ENCODE measurements at places on chromosomes 4 and X.

GRCh38 chr4:124337874-124338273, 374.7 kb downstream of the ANKRD50 start:
- no peak for DNase-seq

DNA sequence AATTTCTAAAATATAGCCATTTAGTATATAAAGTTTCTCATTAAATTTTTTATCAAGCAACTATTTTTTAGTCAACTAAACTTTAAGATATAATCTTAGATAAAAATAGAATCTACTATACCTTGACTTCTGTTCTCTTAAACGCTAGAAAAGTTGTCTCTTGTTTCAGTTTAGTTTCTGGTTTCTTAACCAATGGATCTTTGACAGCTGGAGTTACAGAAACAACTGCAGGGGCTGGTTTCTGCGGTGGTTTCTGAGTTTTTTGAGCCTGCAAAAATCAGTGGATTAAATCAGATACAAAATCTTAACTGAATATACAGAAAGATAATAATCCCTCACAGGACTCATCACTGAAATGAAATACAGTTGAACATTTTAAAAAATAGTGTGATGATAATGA, 21.9 kb downstream of the INTS12 start:
- DNase-seq = no peak

DNA sequence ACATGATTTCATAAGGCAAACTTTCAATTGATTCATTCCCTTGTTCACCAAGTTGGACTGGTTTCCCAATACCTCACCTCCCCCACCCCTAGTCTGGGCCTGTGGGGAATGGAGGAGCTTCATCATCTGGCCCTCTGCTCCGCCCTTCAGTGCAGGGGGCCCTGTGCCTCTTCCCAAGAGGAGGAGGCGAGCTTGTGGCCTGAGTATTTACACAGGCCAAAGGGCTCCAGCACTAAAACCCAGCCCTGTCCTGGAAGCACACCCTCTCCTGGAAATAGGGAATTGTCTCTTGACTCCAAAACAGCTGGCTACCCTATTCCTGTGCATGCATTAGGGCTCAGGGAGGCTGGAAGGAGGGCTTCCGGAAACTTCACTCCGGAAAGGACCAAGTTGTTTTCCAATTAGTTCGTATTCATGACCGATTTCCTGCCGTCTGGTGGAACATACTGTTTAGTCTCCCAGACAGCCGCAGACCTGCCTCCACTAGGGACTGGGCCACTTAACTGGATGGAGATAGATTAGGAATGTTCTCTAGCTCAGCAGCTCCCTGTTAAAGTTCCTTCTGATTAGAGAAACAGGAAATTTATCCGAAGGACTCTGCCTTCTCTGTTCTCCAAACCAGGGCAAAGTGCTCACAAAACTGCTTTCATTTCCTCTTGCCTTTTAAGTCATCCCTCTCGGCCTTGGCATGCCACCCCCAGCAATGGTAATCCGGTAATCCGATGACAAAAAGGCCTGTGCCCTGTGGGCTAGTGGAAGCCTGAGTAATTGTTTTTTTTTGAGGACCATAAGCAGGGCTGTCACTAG, 5.8 kb downstream of the SRPX2 start:
- DNase-seq = peak; percentile 21

GRCh38 chr4:84389406-84389805, 109.7 kb downstream of the NKX6-1 start:
- DNase-seq = no peak

DNA sequence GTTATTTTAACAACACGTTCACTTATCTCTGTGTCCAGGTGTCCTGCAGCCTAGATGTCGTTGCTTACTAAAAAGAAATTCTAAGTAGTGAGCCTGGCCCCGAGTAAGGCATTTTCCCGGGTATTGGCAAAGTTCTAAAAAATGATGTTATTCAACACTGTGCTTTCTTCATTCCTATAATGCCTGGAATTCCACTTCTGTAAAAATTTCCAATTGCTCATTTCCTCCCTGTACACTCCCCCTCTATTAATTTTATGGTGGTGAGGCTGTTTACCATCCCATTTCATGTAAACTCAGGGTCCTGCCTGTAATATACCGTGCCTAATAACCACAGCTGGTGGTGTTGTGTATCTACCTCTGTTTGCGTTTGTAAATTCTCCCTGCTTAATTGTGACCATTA, 14.2 kb downstream of the BST1 start:
- DNase-seq = no peak

DNA sequence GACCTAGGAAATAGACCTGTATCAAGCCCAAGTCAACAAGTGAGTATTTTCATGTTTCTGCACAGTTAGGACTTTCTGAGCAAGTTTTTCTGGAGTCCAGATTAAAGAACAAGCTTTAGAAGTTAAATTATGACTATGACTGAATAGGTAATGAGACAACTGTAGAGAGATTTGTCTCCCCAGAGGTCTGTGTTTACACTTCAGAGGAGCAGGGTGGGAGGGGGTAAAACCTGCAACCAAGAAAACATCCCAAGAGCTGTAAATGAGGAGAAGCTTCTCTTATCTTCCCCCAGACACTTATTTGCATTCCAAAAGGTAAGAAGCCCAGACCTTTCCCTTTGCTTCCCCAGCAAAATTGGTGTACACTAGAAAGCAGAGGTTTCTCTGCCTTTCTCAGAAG, 22.1 kb upstream of the CEP135 start:
- DNase-seq = no peak

DNA sequence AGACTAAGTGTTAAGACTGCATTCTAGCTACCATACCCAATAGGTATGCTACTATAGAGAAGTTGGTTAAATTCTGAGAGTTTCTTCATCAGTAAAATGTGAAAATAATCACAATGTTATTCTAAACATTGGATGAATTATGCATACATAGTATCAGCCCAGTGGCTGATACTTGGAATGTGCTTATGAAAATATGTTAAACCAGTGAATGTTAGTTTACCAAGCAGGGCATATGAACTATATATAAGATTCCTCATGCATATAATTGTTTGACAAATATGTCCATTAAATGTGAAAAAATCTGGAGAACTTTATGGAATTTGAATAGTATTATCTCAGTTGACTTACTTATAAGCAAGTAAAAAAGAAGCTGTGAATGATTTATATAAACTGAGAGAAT, 296.1 kb downstream of the IL15 start:
- DNase-seq = no peak

- DNase-seq = no peak
Observed at GRCh38 chr4:187236209-187236890, 512.7 kb upstream of the FAT1 start.

DNA sequence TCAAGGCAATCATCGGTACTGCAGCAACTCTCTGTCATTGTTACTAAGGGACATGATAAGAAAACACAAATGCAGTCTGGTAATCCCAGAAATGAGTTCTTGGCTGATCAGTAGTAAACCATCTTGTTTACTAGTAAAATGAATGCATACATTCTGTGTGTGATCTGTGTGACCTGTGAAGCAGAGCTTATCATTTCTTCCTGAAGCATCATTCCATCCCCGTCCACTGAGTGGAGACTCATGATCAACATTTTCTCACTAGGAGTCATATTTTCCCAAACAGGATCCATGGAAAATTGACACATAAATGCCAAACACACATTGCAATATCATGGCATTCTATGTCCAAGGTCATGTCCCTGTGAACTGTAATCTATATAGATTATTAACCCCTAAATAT, 226.1 kb downstream of the ANKRD50 start:
- DNase-seq = no peak

DNA sequence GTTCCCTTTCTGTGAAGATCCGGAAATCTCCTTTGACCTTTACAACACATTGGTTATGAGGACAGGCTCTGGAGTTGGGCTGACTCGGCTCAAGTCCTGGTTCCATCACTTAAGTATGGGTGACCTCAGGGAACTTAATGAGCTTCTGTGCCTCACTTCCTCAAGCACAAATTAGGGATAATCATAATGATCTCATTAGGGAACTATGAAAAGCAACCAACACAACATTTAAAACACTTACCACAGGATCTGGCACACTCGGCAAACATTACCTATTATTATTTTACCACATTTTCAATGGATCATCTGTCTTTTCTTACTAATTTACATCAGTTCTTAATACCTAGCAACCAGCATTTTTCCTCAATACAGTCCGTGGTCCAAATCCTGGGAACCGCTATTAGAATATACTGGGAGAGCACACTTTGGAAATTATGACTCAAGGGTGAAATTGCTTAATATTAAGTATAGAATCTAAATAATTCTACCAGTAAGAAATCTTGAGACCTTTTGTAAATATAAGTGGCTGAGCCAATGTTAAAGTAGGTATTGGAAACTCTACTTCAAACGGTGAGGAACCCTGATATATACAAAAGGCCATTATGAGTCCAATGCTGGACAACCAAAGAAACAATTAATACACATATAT, 19.6 kb downstream of the ADGRA3 start:
- no peak for DNase-seq

- DNase-seq = peak; percentile 30
Observed at GRCh38 chr4:123869286-123870215, 473.0 kb downstream of the SPRY1 start.

DNA sequence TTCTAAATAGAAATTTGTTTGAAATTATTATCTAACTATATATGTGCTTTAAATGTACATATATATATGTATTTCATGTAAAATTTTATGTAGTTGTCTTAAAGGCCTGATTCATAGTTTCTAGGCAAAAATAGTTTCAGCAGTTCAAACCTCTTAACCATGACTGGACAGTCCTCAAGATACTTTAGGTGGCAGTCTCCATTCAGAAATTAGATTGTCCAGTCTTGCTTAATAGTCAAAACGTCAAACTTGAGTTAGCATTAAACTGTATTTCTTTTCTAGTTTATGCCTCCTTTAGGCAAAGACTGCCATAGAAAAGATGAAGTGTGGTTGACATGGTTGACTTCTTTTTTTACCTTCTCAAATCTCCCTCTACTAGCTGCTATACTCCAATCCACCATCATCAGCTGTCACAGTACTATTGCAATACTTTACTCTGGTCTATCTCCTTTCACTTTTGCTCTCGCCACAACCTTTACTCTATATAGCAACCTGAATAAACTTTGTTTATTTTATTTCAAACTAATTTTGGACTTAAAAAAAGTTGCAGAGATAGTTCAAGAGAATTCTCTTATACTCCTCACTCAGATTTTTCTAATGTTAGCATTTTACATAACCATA, 395.6 kb upstream of the DIPK2B start:
- no peak for DNase-seq

DNA sequence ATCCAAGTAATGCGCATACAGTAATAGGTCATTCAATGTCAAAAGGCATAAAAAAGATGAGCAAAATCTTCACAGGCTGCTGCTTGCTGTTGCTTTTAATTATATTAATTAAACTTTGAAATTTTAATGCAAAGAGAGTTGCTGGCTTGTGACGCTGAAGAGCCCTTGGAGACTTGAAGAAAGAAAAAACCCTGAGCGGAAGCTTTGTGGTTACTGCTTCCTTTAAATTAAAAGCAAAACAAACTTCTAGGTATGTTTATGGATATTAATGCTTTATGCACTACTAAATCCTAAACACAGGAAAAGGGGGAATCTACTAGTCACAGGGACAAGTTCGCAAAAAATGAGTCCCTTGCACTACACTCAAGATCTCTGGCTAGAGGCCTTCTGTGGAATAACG, 166.7 kb downstream of the ANTXR2 start:
- no peak for DNase-seq

DNA sequence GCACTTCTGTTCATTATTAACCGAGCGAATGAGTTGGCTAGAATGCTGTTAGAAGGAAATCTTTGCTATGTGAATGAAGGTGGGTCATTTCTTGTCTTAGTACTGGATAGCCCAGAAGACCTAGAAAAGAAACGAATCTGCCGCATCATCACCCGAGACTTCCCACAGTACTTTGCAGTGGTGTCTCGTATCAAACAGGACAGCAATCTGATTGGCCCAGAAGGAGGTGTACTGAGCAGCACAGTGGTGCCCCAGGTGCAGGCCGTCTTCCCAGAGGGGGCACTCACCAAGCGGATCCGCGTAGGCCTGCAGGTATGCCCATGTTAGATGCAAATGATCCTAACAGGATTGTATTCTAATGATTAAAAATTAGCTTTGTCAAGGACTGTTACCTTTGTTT, 286.3 kb downstream of the ANK2 start:
- no peak for DNase-seq

DNA sequence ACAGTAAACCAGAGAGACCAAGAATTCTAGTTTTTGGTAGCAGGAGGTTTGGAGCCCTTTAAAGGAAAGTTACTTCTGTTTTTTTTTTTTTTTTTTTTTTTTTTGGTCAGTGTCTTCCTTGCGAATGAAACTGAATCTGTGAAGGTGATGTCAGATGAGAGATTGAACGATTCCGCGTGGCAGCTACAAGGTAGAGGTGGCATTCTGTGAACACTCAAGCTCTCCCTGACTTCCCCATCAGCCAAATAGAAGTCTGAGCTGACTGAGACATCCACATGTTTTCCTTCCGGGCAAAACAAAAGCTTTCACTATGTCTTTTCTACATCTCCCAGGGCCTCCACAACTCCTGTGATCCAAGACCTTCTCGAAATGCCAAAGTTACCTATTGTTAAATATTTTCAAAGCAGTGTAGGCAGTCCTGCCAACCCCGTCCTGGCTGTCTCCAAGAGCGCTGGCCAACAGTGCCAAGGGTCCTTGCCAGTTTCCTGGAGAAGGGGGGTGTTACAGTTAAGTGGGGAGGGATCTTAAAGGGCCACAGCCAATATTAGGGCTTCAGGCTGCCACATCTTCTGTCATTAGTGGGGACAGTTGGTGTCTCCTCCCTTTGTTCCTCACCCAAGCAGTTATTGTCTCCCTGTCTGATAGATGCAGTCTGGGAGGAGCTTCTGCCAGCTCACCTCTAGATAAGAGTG, 102.9 kb upstream of the SLC34A2 start:
- DNase-seq = no peak

DNA sequence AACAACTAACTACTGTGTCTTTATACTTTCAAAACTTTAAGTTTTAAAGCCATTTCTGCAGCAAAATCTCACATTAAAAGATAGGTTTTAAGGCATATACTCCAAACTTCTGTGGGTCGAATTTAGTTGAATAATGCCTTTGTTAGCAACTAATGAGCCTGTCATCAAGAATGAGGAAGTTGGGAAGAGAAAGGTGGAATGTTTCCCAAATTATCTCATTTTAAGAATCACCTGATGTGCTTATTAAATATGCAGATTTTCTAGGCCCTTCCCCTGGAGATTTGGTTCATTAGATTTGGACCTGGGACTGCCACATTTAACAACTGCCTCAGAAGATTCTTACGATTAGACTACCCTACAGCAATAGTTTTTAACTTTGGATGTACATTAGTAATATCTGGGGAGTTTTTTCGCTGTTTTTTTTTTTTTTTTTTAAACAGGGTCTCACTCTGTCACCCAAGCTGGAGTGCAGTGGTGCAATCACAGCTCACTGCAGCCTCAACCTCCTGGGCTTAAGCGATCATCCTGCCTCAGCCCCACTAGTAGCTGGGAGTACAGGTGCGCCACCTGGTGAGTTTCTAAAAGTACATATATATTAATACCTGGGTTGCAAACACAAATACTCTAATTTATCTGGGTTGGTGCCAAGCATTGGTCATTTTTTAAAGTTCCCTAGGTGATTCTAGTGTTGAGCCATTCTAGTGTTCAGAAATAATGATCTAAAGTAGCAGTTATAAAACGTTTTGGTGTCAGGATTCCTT, 16.1 kb upstream of the TASL start:
- DNase-seq = no peak

- DNase-seq = no peak
Observed at GRCh38 chrX:39222346-39223113, 421.3 kb downstream of the MID1IP1 start.

Measured in nephron progenitor cell (in vitro differentiated cells).